Activated naive CD4-positive, alpha-beta T cell treated with anti-CD3 and anti-CD28 coated beads, Interleukin-2, amount 50 U/mL, for 72 hours (primary cell): ENCODE measurements at places on chromosomes 6 and 20. TPM values are rescaled to one million over a fixed set of nuclear protein-coding genes. Genes with fewer than 3 reads are reported as not detected.

The LIME1 gene
- total RNA-seq: 6.3 TPM

The PAK5 gene
- not detected for total RNA-seq

- no peak for DNase-seq
Observed at GRCh38 chr6:76518443-76518842, 446.0 kb upstream of the IMPG1 start.

The TCF15 gene
- total RNA-seq: not detected

DNA sequence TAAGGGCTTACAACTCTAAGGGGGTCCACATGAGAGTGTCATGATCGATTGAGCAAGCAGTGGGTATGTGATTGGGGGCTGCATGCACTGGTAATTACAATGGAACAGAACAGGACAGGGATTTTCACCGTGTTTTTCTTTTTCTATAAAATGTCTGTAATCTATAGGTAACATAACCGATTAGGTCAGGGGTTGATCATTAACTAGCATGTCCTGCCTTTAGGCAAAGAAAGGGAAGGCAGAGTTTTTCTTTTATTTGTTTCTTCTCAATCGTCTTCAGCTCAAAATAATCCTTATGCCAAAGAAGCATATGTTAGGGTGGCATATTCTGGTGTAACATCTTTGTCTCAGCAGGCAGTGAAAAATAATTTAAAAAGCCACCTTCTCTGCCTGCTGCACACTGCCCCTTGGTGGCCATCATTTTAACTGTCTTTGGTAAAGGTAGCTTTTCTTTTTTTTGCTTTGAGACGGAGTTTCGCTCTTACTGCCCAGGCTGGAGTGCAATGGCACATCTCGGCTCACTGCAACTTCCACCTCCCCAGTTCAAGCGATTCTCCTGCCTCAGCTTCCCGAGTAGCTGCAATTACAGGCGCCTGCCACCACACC, 9.7 kb upstream of the CEP43 start:
- no peak for DNase-seq

The MYL9 gene
- total RNA-seq: 0.57 TPM

- DNase-seq: no peak
Observed at GRCh38 chr6:45609141-45609638, 231.5 kb upstream of the SUPT3H start.

DNA sequence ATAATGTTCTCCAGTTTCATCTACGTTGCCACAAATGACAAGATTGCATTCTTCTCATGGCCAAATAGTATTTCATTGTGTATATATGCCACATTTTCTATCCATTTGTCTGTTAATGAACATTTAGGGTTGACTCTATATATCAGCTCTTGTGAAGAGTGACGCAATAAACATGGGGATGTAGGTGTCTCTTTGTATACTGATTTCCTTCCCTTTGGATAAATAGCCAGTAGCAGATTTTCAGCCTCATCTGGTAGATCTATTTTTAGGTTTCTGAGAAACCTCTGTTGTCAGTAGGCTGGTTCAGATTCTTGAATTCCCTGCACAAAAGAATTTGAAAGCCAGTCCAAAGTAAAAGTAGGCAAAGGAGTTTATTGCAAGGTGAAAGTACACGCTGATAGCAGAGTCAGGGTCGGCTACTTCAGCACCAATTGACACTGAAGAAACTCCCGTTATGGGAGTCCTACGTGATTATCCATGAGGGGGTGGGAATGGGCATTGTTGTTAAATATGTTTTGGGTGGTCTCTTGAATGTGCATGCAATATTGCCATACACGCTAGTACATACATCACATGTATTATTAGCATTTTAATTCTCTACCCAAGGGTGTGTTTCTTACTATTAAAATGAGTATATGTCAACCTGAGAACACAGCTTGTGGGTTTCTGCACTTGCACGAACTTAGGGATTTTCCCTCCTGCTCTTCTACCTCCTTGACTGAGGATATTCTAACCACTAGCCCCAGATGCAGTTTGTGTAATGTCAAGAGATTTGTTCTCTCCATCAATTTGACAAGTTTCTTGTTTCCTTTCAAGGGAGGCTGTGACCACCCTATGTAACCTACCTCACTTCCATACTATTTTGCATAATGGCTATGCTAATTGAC, 14.4 kb upstream of the SLC17A2 start:
- no peak for DNase-seq

The TRIM10 gene
- total RNA-seq: not detected

The DEFB124 gene
- not detected for total RNA-seq

DNA sequence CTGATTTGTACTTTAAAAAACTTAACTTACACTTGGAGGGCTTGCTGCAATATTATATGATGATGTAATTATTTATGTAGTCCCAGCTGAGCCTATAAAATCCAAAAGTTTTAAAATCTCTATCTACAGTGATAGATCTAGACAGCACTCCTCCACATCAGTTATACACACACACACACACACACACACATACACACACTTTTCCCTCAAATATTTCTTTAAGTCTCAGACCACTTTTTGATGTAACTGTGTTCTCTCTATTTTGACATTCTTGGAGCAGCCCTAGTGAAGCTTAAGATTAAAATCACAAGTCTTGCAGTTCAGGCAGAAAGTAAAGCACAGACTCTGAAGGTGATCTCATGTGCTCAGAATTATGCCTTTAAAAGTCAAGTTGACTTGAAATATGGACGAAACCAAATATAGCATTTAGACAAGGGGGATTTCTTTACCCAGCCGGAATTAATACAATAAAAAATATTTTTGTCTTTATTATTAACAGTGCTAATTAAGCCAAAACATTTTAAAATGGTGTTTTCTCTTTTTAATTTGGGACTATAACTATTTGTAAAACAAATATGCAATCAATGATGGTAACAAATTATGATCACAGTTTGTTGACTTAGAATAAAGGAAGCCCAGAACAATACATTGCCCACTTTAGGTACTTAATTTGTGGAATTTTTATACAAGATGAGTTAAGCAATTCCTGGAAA, 63.5 kb upstream of the TMEM30A start:
- DNase-seq: no peak

The SRC gene
- 8.3 TPM for total RNA-seq

The CDH26 gene
- total RNA-seq: 1.6 TPM

DNA sequence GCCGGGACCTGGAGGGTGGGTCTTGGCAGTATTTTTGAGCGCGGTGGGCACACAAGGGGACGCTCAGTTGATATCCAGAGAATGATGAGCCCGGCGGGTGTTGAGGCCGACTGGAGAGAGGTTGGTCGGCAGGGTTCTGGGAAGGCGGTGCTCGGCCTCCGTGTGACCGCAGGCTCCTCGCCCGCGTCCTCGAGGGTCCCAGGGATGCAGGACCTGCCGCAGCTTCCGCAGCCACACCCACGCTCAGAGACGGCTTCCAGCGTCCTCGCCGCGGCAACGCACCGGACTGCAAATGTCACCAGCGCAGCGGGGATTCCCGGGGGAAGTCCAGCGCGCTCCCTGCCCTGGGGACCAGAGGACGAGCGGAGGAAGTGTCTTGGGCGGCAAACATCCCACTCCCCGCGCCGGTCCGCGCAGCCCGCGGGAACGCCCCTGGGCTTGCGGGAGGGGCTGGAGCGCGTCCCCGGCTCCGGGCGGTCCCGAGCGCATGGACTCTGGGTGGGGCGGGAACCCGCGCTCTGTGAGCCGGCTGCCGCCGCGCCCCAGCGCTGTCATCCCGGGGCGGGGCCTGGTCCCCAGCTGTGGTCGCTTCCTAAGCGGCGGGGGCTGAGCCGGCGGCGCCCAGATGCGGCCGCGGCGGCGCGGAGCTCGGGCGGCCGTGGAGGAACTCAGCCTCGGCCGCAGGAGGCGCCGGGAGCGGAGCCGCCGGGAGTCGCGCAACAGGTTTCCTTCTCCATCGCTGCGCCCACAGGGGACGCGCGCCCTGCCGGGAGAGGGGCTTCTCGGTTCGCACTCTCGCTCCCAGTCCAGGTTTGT, at the start of gene STX11:
Gene STX11 (plus strand): TSS at position 624 of the 816 bp plus-strand sequence. CDS start 36,111 bp downstream, outside the sequence.
- DNase-seq: peak; percentile 79

The EMILIN3 gene
- not detected for total RNA-seq

The DLK2 gene
- 3.4 TPM for total RNA-seq

DNA sequence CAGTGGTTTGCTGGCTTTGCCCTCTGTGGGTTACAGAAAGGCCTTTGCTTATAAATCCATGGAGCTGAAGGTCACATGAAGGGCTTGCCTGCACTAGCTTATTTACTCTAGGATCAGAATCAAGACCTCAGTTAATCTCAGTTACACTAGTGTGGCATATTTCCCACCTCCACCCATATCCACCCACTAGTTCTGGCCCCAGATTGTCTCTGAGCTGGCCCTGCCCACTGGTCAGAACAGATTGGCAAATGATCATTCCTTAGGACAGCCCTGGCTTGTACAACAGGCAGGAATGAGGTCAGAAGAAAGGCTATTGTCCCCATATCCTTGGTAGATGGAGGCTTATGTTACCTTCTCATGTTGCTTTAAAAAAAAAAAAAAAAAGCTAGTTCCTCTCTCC, 33.3 kb upstream of the SASH1 start:
- no peak for DNase-seq

DNA sequence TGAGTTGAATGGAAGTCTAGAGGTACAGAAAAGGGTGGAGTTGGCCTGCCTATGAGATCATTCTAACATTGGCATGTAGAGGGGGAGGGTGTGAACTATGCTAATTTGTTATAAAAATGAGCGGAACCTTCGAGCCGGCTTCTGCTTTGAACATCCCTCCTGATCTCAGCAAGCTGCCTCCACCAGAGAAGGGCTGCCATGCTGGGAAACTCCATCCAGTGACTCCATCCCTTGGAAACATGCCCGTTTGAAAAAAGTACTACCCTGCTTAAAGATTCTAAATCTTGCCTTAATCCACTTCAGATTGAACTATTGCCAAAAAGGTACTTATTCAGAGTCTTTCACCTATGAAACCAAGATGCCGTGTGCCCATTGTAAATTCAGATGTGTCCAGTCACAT, 43.6 kb upstream of the TMEM170B start:
- DNase-seq: no peak

The RIPPLY2 gene
- total RNA-seq: not detected
